ENCODE measurements at places on chromosomes 2 and 18.

DNA sequence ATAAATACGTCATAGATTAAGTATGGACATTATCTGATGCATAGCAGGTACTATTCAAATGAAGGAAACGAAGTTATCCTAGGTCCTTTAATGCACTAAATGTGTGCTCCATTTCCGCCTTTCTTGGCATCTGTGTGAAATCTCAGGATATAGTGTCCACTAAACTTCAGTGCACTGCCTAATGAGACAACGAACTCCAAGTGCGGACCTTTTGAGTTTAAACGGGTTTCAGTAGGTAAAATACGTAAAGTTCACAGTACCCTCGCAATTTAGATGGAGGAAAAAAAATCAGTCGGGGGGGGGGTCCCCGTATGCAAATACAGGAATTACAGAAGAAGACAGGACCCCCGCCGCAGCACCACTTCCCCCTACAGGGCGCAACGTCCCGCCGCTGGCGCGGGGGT is 729 bp upstream of the REL start:
- DNase-seq = peak; percentile 38

- DNase-seq = no peak
Observed at GRCh38 chr2:232438951-232439757, 16.8 kb upstream of the ALPI start.

- peak; percentile 2 for DNase-seq
Observed at GRCh38 chr2:8889978-8890377, 52.6 kb upstream of the KIDINS220 start.

DNA sequence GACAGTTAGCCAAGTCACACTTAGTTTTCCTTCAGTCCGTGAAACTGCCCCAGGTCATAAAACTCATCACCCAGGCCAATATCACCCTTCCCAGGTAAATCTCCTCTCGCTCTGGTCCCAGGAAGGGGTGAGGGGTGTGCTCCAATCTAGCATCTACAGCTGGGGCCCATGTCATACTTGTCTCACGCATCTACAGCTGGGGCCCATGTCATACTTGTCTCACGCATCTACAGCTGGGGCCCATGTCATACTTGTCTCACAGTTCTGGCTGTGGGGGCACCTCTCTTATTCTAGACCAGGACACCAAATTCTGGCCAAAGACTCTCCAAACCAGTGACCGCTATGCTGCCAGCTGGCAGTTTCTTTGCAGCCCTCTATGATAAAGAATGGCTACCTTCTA is 123.3 kb upstream of the DLGAP1 start:
- DNase-seq = no peak

DNA sequence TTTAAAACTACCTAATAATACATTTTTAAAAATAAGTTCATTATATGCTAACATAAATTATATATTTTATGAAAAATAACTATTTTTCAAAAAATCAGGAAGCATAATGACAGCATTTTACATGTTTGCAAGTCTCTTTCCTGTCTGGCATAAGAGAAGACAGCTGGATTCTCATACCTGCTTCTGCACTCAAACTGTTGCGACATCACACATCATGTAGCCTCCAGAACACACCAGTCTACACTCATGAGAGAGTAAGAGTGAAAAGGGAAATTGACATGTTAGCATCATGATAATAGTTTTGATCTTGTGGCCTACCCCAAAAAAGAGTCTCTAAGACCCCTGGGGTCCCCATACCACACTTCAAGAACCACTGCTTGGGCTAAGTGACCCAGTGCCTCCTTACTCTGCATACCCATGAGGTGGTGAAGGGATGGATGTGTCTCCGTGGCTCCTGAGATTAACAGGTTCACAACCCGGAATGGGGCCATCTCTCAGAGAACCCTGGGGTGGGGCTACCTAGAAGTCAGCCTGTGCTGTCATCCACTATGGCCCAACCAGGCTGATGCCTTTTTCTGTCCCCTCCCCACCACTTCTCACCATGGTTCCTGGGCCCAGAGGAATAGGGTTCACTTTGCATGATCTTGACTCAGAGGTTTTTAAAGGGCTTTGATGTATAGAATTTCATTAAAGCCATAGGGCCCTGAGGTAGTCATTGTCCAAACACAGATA is 102.6 kb upstream of the DAPL1 start:
- DNase-seq = no peak

GRCh38 chr2:48312126-48312525 is 217.8 kb upstream of the STON1 start:
- no peak for DNase-seq

GRCh38 chr2:127455566-127456493 is 37.6 kb downstream of the PROC start:
- DNase-seq = no peak

GRCh38 chr2:20942646-20943125 is 101.2 kb downstream of the APOB start:
- DNase-seq = no peak

DNA sequence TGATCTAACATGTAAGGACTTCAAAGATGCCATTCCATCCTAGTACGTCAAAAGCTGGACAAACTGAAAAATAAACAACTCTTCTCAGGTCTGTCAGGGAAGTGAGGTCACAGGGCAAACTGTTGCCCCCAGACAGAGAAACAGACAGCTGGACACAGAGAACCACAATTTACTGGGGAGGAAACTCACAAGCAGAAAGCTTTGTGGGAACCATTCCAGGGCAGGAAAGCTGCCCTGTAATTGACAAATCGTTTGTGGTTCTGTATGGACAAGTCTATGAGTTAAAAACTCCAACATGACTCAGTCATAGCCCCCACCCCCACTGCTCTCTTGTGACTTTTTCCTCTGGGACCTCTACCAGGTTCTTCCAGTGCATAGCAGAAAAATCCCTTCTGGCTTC is 28.4 kb downstream of the MCEE start:
- DNase-seq = peak; percentile 58

GRCh38 chr2:42906557-42907411 is 114.4 kb upstream of the HAAO start:
- DNase-seq = peak; percentile 60

- peak; percentile 24 for DNase-seq
Observed at GRCh38 chr2:213065583-213066442, 85.6 kb downstream of the IKZF2 start.

DNA sequence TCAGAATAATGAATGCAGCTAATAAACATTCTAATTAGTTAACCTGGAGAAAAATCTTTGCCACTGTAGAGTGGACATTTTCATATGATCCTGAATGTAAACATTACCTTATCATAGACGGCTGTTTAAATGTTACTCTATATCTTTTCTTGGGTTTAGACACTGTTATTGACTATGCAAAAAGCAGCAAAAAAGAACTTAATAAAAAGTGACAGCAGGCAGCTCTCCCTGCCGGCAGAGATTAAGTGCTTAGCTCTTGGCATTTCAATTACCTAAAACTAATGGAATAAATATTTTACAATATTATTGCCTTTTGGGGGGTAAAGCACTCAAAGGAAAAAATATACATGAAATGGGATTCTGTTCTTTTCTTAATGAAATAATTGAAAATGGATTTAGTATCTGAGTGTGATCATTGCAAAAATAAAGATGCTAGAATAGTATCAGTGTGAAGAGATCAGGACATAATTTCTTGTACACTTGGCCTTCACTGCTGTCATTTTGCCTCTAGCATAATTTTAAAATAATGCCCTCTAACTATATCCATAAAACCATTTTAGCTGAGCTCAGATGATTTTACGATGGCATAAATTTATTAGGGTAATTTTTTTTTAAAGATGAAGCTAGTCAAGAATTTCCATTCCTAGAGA is 203.4 kb upstream of the DPP10 start:
- no peak for DNase-seq

DNA sequence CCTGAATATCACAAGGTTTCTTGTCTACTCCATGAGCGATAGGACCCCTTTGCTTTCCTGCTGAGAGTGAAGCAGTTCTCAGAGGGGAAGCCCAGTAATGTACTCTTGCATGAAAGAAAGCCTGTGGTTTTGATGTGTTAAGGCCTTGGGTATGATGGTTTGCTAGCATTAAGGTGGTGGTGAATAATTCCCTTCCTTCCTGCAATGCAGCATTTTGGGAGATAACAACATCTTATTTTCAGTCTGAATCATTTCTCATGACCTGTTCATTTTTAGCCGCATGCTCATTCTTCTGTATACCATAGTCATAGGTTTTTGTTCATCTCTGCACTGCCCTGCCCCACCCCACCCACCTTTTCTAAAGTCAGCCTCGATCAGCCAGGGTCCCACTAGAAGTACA is 66.2 kb downstream of the HNMT start:
- DNase-seq = no peak

DNA sequence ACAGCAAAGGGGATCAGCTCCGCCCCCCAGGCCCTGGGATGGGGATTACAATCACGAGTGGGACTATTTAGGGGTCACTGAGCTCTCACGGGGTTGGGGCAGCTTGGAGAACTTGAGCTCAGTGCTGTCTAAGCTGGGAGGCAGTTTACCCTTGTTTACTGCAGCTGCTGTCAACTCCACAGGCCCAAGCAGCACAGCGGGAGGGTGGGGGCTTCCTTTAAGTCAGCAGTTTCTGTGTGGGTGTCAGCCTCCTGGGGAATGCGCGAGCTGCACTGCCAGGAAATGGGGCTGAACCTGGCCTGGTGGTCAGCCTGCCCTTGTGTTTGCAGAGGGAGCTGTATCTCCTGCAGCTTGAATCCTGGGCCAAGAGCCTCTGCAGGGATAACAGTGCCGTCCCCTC is 29.8 kb downstream of the TOGARAM2 start:
- DNase-seq = no peak

DNA sequence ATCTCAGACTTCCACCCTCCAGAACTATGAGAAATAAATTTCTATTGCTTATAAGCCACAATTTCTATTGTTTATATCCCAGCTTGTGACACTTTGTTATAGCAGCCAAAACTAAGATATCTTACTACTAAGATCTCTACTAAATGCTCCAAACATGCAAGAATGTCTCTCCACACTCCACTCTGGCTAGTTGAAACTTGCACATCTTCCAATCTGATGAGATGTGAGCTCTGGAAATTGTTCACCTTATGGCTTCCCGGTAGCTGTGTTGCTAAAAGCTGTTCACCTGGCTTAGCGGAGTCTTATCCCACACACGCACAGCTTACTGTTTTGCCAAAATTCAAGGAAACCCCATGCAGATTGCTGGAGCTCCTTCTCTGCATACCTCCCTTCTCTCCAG is 43.9 kb downstream of the PKDCC start:
- DNase-seq = no peak

- no peak for DNase-seq
Observed at GRCh38 chr2:188571543-188572303, 280.0 kb downstream of the GULP1 start.

GRCh38 chr2:163157891-163158496 is 319.4 kb upstream of the KCNH7 start:
- peak; percentile 69 for DNase-seq

- DNase-seq = no peak
Observed at GRCh38 chr2:233922471-233922870, 5.3 kb downstream of the TRPM8 start.

DNA sequence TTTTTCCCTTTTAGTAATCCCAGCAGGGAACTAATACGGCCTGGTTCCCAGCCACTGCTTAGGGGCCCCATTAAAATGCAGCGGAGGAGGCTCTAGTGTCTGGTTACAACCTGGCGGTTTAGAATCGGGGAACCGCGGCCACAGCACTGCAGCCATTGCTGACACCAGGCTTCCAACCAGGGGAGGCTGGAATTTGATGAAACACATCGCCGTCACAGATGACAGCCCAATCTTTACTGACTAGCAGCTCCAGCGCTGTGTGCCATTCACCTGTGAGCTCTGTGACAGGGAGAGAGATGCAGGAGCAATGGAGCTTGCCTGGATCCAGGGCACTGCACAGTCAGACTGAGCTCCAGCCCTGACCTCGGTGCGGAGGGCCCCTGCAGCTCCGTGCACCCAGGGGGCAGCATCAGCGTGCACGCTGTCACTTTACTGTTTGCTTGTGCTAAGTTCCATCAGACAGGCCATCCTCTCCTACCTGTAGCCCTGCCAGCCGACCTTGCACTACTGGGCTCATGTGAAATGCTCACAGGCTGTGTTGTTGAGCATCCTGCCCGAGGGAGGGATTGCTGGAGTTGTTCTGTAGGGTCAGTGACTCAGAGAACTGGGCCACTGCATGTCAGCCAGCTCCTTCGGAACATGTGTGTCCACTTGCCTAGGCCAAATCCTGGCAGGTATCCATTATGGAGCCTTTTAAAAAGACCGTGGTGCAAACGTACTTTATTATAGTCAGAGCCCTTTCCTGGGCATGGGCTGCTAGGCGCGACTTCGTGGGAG is 203.5 kb downstream of the SEPTIN10 start:
- no peak for DNase-seq

DNA sequence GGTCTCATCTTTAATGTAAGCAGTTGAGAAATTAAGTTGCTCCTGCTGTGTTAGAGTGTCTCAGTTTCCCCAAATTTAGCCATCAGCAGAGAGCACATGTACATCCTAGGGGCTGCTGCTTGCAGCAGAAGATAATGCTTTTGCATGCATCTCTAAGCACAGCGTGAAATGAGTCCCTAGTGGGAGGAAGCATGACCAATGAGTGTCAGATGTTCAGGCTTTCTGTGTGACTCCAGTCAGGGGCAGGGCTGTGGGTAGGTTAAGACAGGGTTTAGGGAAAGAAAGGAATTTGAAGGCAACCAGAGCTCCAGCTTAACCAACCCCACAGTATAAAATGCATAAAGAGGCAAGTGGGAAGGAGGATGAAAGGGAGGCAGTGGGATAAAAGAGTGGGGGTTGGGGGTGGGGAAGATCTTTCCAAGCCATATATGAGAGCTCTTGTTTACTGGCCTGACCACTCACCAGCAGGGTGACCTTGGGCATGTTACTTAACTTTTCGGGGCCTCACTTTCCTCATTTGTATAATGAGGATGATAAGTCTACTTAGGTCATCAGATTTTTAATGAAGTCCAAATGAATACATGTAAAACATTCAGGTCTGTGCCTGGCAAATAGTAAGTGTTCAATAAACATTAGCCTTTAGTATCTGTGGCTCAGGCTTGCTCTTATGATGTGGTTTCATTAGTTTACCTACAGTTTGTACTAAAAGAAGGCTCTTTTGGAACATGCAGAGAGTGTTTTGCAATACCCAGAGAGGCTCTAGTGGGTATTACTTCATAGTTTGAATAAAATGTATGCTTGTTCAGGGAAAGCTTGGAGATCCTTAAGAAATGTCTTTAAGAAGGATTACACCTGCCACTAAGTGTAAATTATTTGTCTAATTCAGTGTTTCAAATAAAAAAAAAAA is 42.7 kb upstream of the PELI1 start:
- peak; percentile 8 for DNase-seq

GRCh38 chr18:31255953-31256352 is 62.0 kb upstream of the DSG1 start:
- DNase-seq = no peak

DNA sequence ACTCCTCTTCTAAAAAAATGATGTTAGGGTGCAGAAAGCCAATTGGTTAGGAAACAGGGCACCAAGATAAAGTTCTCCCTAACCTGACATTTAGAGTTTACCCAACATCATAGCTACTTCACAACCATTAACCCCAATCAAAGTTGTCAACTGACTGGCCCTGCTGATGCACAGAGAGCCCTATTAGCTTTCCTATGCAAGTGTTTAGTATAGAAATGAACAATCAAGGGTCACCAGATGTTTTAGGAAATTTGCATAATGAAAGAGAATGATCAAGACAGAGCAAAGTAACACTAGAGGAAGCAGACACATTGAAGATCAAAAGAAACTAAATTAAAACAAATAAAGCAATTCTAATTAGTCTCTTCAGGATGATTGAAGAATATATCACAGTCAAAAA is 64.2 kb upstream of the DCC start:
- no peak for DNase-seq

GRCh38 chr2:219252570-219252899 is 508 bp upstream of the TUBA4B start:
- no peak for DNase-seq

Measured in EL (cell line).